ENCODE measurements at places on chromosomes 4 and X. TPM values are rescaled to one million over a fixed set of nuclear protein-coding genes. Genes with fewer than 3 reads are reported as not detected.

Gene EFHC2
- total RNA-seq, result 0.10 TPM

Gene TKTL2
- not detected for total RNA-seq

Gene EXOSC9
- total RNA-seq, result 32.0 TPM

Gene MAMLD1
- total RNA-seq, result 3.6 TPM

Gene ARMCX2
- total RNA-seq, result 56.6 TPM

Gene CC2D2A
- 21.1 TPM for total RNA-seq

Data from glomerular endothelial cell (primary cell).